ENCODE measurements at places on chromosomes 6 and 20.

DNA sequence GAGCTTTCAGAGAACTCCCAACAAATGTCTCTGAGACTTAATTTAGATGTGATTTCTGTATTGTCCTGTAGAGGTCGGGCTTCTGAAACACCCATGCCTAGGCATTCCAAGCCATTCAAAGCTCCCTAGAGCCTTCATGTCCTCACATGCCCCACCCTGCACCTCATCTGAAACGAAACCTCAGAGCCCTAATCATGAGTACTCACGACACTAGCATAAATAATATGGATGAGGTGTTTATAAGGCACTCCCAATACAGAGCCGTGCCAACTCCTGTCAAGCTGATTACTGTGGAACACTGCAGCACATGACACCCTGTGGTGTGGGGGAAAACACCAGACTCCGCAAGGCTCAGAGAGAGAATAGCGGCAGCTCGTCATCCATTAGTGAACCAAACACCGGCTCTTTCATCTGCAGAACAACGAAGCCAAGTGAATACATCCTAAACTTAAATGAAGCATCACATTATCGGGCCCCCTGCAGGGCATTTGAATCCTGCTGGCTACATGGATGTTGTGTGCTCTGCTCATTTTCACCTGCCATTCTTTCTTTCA is 83.8 kb downstream of the FNDC1 start:
- no peak for DNase-seq

- DNase-seq, result no peak
Measured at GRCh38 chr20:60424267-60424902, 466.2 kb downstream of the CDH26 start.

DNA sequence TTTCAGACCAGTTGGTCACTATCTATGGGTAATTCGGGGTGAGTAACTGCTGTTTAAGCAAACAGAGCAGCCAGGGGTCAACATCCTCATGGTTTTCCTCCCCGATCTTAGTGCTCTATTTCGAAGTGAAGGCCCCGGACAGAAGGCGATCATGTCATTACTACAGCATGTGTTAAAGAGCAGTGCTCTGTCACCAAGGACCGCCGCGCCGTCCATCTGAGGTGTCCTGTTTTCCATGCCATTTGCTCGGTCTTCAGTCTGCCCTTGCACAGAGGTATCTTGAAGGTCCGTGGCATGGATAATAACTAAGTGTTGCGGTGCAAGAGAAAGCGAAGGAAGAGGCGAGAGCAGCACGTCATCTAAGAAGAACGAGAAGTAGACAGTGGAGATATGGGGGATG is 25.1 kb downstream of the PPP1R3G start:
- DNase-seq, result no peak

DNA sequence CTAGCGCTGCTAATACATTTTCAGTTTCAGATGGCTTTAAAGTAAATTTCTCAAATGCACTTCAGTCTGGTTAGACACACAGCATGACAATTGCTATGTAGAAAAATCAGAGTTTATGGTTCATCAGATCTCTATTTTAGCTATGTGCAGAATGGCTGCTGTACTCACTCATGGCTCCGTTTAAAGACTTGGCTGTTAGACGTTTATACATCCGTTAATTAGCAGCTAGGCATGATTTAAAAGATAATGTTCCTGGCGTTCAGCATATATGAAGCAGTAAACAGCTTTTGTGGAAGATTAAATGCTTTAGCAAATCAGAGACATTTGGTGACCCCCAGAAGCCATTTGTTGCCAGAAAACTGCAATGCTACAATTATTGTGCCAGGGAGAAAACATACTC is 350.0 kb upstream of the MANEA start:
- no peak for DNase-seq

GRCh38 chr6:65170273-65170672 is 536.8 kb downstream of the EYS start:
- DNase-seq, result no peak

- no peak for DNase-seq
Measured at GRCh38 chr6:7392402-7392801, 2.8 kb downstream of the RIOK1 start.

DNA sequence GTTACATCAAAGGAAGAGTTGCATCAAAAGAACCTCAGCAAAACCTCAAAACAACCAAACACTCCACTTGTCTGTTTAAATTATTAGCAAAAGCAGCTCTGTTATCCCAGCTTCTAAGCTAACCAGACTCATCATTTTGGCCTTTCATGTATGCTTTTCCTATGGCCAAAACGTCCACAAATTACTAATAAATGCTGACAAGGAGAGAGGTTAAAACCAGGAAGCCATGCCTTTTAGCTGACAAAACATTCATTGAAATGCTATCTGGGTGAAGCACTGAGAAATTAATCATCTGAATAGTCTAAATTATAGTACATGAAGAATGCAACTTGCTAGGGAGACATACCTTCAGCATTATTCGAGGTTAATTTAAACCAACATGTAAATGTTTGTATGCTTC is 80.6 kb downstream of the LAMA2 start:
- no peak for DNase-seq

GRCh38 chr6:6039946-6040509 is 33.3 kb upstream of the NRN1 start:
- DNase-seq, result no peak

DNA sequence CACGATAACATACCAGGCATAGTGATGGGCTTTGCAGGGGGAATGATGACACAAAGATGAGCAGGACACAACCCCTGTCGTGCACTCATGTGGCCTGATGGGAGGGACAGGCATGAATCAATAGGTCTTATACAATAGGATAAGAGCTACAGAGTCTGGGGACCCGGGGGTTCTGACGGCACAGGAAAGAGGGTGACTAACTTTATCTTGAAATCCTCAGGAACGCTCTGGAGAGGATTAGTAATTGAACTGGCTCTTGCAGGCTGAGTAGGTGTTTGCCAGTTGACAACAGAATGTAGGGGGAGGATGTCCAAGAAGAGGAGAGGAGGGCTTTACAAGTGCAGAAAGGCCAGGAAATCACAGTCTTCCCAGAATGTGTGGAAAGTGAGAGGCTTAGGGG is 219.9 kb upstream of the ECI2 start:
- no peak for DNase-seq

DNA sequence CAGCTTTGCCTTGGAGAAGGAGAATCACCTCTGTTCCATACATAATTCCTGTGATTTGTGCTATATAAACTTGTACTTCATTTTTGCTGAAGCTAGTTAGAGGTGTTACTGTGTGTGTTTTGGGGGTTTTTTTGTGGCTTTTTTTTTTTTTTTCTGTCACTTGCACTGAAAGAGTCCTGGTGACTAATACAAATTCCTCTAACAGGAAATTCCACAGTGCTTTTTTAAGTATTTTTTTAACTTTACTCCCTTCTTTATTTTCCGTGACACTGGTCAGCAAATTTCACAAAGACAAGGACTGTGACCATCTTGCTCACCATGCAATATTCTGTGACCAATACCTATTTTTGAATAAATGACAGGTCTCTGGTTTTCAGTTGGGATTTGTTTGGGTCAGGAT is 110.5 kb downstream of the ISM1 start:
- DNase-seq, result no peak

DNA sequence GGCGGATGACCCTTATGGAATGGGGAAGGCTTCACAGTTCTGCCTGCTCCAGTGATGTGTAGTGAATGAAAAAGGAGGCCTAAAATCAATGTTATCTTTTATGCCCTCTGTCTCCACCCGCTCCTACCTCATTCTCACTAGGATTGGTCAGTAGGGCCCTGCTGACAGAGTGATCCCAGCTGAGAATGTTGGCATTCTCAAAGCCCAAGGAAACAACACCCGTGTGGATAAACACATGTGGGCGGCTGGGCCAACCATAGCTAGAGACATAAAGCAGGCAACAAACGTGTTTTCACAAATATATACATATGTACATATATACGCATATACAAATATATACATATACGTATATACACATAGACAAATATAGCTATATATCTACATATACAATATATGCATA is 4.5 kb downstream of the RIPK1 start:
- no peak for DNase-seq

DNA sequence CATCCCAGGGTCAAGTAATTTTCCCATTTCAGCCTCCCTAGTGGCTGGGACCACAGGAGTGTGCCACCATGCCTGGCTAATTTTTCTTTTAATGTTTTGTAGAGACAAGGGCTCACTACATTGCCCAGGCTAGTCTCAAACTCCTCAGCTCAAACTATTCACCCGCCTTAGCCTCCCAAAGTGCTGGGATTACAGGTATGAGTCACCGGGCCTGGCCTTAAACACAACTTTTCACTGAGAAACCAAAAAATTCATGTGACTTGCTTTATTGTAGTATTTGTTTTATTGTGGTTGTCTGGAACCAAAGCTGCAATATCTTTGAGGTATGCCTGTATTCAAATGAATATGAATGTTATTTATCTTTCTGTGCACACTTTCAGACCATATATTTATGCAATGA is 72.2 kb downstream of the RWDD2A start:
- DNase-seq, result no peak

DNA sequence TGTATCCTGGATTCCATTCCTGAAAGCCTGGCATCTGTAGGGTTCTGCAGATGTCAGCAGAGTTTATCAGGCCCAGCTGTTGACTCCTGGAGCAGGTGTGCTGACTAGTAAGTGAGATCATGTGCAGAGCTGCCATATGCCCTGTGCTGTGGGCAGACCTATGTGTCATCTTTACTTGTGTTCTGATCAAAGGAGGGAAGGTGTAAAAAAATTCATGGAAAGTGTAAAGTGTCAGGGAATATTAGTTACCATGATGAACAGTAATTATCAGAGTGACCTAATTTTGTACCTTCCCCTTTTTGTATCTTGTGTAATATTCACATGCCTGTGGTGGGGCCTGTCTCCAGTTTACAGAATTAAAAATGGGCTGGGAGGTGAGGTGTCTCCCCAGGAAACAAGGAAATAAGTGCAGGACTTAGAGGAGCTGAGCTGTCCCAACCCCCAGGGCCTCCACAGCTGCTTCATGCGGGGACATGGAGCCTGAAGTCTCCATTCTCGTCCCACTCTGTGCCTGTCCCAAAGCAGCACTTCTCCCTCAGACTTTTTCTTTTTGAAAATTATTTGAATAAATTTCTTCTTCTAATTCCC is 148.2 kb upstream of the GGTLC1 start:
- no peak for DNase-seq

GRCh38 chr20:1526310-1526709 is 31.2 kb downstream of the SIRPD start:
- DNase-seq, result no peak

GRCh38 chr20:20002101-20002998 is 14.8 kb upstream of the NAA20 start:
- DNase-seq, result no peak

GRCh38 chr6:126069449-126069848 is 83.1 kb downstream of the TRMT11 start:
- no peak for DNase-seq

Measured in omental fat pad (tissue), 4 donors.